ENCODE measurements at places on chromosomes 5 and 9.
A peak's percentile ranks its signal among the peaks of the same experiment; 100 is the strongest.

DNA sequence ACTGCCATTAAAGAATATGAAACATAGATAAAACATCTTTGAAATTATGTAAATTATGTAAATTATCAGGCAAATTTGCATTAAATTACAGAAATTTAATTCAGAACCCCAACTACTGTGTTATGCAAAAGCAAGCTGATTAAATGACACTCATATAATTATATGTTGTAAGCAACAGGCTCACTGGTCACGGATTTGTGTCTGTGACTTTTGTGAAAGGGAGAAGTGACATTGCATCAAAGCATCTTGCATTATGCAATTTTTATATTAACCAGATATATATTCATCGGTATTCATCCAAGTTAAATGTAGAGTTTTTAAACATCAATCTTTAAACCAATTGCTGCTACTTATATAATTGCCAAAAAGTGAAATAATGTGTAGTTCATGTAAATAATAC lies 13.0 kb upstream of the GLIPR2 start:
- DNase-seq, result no peak

- DNase-seq, result no peak
Measured at GRCh38 chr5:64834037-64834436, 65.3 kb downstream of the CWC27 start.

GRCh38 chr9:116685166-116685565 lies 1.9 kb upstream of the TRIM32 start:
- DNase-seq, result no peak

DNA sequence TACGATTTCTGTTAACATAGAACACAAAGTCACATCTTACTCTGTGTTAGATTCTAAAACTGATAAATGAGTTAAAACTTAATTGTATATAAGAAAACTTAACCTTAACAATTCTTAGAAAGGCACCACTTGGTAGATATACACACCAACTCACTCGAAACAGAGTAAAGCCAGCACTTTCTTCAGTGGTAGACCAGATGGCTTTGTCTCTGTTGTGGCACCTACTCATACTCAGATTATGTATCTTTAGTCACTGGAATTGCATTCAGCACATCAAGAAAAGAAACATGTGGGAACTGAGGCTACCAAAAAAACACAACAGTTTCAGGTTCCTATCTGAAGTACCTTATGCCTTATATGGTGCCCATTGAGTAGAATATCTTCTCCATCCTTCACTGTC lies 192.5 kb downstream of the ZNF608 start:
- no peak for DNase-seq

DNA sequence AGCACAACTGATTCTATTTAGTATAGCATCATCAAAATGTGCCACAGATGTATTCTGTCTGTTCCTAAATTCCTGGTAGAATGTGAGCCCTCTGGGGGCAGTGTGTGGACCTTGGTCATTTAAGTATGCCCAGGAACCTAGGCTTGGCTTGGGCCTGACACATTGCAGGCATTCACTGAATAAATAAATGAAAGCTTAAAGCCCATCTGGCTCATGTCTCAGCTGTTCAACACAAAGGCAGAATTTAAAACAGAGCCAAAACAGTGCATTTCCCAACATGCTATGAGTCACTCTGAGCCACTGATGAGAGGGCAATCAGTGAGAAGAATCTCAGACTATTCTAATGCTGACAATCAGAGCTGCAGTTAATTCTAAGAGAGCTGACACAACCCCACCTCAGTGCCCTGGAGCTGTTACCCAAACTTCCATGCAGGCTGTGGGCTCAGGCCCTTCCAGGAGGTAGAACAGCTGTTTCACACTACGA lies 8.1 kb downstream of the FAM193B start:
- DNase-seq, result no peak

GRCh38 chr9:13899924-13900323 lies 414.0 kb downstream of the NFIB start:
- DNase-seq, result no peak

- DNase-seq, result no peak
Measured at GRCh38 chr9:105114964-105115728, 129.3 kb upstream of the SLC44A1 start.

DNA sequence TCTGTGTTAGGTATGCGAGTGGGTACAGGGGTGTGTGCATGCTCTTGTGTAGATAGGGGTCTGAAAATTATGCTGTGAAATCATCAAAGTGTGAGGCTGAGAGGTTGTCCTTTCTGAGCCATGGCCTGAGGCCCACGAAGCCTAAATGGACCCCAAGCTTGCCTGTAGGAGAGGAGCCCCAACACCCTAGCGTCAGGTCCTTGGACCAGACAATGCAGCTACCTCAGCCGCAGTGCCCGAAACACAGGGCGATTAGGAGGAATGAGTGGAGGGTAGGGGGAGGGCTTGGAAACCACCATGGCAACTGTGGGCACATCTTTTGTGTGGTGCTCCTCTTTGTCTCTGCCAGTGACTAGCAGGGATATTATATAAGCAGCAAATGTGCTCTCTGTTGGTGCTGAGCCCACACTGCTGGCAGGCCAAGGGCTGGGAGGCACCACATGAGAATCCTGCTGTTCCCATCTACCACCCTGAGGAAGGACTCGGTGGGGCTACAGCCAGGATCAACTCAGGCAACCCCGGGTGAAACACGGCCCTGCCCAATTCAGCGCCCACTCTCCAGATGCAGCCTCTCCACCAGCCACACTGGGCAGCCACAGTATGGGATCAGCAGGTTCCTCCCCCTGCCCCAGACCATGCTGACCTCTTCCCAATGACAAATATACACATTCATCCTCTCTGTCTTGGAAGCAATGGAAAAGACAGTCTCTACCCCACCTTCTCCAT lies 84.6 kb upstream of the FSTL4 start:
- DNase-seq, result no peak

- DNase-seq, result no peak
Measured at GRCh38 chr9:96420468-96421219, 2.5 kb upstream of the ZNF367 start.

GRCh38 chr9:14424289-14424688 lies 110.3 kb upstream of the NFIB start:
- no peak for DNase-seq

DNA sequence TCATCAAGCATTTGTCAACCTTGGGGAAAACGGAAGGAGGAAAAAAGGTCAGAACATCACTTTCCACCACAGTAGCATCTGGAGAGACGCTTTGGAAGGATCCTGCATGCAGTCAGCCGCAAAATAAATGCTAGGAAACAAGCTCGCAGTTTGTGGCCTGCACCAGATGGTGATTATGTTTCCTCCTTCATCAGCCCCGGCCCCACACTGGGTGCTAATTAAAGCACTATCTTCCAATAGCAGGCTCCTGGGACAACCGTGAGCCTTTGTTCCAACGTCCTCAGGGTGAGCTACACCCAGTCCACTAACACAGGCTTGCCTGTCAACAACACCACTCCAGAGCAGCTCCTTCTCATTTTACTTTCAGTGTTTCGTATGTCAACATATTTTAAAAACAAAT lies 64.0 kb downstream of the RNF130 start:
- no peak for DNase-seq

GRCh38 chr9:125472926-125473701 lies 211.5 kb downstream of the GAPVD1 start:
- DNase-seq, result peak; percentile 45

- peak; percentile 1 for DNase-seq
Measured at GRCh38 chr9:72203205-72203803, 54.1 kb downstream of the GDA start.

DNA sequence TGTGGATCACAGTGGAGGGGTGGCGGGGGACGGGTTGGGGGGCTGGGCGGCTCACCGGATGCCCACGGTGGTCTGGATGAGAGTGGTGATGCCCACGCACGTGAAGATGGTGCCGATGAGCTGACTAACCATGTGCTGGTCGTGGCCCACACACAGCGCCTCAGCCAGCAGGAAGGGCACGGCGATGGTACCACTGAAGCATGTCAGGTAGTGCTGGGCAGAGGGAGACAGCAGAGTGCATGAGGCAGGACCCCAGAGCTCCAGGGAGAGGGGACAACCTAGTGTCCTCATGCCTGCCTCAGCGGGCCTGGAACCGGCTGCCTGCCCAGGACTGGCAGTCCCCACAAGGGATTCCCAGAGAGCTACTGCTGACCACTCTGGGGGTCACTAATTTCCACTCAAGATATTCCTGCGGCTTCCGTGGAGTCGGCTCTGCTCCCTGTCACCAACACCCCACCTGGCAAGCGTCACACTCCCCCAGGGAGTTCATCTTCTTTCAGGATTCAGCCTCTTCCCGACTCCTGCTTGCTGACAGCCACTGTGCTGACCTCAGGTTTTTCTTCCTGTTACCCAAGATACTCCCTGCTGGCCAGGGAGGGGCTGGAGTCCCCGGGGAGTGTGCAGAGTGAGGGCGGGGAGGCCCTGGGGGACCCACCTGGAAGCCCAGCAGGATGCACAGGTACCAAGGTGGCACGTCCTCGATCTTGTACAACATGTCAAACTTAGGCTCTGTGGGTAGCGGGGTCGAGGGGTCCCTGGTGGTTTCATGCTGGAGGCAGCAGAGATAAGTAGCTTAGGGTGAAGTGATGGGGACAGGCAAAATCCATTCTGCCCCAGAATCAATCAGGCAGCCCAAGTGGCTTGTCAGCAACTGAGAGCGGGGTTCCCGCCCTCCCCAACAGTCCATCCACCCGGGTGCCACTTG lies 998 bp downstream of the SLC23A1 start:
- no peak for DNase-seq

GRCh38 chr9:121353241-121354061 lies 16.6 kb downstream of the STOM start:
- no peak for DNase-seq

DNA sequence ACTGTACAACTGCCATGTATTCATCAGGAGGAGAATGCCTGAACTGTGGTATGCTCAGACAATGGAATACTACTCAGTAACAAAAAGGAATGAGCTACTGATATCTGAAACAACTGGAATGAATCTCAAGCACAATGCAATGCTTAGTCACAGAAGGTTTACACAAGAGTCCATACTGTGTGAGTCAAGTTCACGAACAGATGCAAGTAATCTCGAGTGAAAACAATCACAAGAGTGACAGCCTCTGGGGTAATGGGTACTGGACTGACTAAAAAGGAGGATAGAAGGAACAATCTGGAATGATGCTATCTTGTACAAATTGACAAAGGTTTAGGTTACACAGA lies 19.5 kb upstream of the GOLGA1 start:
- DNase-seq, result no peak

DNA sequence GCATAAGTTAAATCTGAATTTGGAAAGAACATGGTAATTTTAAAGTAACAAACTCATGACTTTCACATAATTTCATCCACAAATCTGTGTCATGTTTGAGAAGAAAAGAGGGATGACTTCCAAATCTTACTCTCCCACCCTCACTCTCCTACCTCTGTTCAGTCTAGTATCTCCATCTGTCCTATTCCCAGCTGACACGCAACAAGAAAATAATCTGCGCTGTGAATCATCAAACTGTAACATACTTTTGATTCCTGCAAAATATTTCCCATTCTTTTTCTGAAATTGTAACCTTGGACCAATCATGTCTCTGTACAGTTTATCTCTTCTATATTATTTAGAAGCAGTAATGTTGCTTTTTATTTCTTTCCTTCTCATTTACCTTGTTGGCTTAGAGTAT lies 91.4 kb downstream of the SLC12A2 start:
- DNase-seq, result no peak

- DNase-seq, result peak; percentile 81
Measured at GRCh38 chr9:21995666-21996398, 1.2 kb downstream of the CDKN2B-AS1 start.

- DNase-seq, result no peak
Measured at GRCh38 chr9:7085357-7085756, 327.6 kb downstream of the KDM4C start.

DNA sequence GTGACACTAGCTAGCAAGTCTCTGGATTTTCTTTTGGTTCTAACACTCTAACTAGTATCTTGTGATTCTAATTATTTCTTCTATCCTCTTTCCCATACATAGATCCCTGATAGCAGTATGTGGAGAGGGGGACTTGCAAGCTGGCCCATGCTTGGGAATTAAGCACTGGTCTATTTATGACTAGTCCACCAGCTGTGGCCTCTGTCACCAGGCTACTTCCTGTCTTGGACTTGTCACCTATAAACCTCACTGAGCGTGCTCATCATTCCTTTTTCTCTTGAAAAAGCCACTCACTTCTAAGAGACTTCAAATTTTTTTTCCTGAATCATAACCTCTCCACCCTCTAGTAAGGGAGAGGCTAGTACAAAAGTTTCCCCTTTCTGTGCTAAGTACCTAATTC lies 32.3 kb upstream of the MAMDC2 start:
- DNase-seq, result no peak

Measured in NCI-H1092 treated with DMSO at 0.1 percent for 48 hours (cell line).